ENCODE measurements at places on chromosomes 4 and X. TPM values are rescaled to one million over a fixed set of nuclear protein-coding genes. Genes with fewer than 3 reads are reported as not detected.

The CT45A5 gene
- not detected for total RNA-seq

The PNMA5 gene
- not detected for total RNA-seq

The PLK4 gene
- total RNA-seq: 15.0 TPM

The NCAPG gene
- 28.2 TPM for total RNA-seq

The MAGEB10 gene
- not detected for total RNA-seq

The TLR6 gene
- total RNA-seq: 0.45 TPM

The F9 gene
- total RNA-seq: not detected

The DHRSX gene
- total RNA-seq: 20.5 TPM

The RHOH gene
- not detected for total RNA-seq

The GLRB gene
- 4.2 TPM for total RNA-seq

The GRIA3 gene
- total RNA-seq: not detected

The C4orf51 gene
- total RNA-seq: not detected

The NXF2 gene
- total RNA-seq: not detected

The SLC9B1 gene
- not detected for total RNA-seq

The FMR1 gene
- total RNA-seq: 8.6 TPM

The MAGEA6 gene
- not detected for total RNA-seq

The NIPAL1 gene
- 0.50 TPM for total RNA-seq

The CTAG1B gene
- total RNA-seq: not detected

The RAP1GDS1 gene
- total RNA-seq: 49.3 TPM

The ADGRL3 gene
- total RNA-seq: 0.15 TPM

The PRDM8 gene
- total RNA-seq: 5.2 TPM

The COL4A6 gene
- 2.0 TPM for total RNA-seq

The CCDC120 gene
- total RNA-seq: 0.50 TPM

The BEX5 gene
- not detected for total RNA-seq

The NAA11 gene
- total RNA-seq: not detected

The TRIM60 gene
- total RNA-seq: not detected

The POLR2B gene
- total RNA-seq: 75.7 TPM

The ADH7 gene
- not detected for total RNA-seq

The DMRTC1 gene
- total RNA-seq: not detected

The LRP2BP gene
- total RNA-seq: 0.34 TPM

The SERTM2 gene
- not detected for total RNA-seq

The NXF2B gene
- not detected for total RNA-seq

The TSPYL2 gene
- total RNA-seq: 8.8 TPM

The IL21 gene
- total RNA-seq: not detected

The COX7B2 gene
- total RNA-seq: not detected

The SASH3 gene
- not detected for total RNA-seq

The ANK2 gene
- 5.7 TPM for total RNA-seq

The MED14 gene
- 18.9 TPM for total RNA-seq

The CFI gene
- total RNA-seq: 1.3 TPM

The HTN1 gene
- not detected for total RNA-seq

The BCORL1 gene
- 2.5 TPM for total RNA-seq

The ASMTL gene
- total RNA-seq: 44.7 TPM

The MAGEB5 gene
- not detected for total RNA-seq

The MAGEE1 gene
- 0.17 TPM for total RNA-seq

The LIN54 gene
- total RNA-seq: 13.5 TPM

The SMPX gene
- total RNA-seq: not detected

The GUCY1B1 gene
- 12.9 TPM for total RNA-seq

The NDUFC1 gene
- 52.8 TPM for total RNA-seq

The PABPC5 gene
- 0.74 TPM for total RNA-seq
